ENCODE measurements at places on chromosomes 7 and 10.

DNA sequence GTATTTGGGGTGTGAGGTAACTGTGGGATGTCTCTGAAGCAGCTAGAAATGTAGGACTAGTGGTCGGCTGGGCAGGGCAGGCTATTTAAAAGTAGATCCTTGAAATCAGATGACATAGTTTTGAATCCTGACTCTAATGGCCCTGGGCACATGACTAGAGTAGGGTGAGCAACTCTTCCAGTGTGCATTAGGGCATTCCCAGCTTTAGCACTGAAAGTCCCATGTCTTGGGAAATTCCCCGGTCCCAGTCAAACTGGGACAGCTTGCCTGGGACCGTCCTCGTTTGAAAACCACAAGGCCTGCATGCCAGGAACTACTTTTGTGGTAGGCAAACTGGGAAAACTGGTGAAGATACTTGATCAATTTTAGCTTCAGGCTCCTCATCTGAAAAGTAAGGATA, 255.3 kb downstream of the PTEN start:
- no peak for DNase-seq

DNA sequence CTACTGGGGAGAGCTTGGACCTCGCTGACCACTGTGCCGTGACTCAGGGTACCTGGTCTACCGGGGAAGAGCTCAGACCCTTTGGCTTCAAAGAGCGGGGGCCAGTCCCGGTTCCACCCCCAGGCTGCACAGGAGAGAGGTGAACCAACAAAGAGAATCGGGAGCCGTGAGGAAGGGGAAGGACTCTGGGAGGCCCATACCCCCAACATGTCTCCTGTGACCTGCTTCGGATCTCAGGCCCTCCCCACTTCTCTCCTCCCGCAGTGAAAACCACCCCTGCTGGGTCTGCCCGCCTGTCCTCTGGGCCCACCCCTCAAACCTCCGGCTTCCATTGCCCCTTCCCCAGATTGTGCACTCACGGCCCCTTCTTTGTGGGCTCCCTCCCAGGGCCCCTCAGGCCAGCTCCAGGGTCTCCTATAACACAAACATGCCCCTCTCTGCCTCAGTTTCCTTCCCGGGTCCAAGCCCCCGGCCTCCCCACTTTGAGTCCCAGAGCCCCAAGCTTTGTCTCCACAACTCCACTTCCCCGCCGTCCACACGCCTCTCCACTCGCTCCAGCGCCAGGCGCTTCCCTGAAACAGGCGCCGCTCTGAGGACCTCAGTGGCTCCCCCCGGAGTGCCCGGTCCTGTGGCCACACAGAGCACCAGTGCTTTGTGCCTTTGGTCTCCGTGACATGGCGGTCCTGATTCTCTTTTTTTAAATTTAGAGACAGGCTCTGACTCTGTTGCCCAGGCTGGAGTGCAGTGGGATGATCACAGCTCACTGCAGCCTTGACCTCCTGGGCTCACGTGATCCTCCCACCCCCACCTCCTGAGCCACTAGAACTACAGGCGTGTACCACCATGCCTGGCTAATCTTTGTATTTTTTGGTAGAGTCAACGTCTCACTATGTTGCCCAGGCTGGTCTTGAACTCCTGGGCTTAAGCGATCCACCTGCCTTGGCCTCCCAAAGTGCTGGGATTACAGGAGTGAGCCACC, 7.5 kb upstream of the INTS1 start:
- no peak for DNase-seq

- no peak for DNase-seq
These were observed 59.0 kb upstream of the AGR3 start for GRCh38 chr7:16940776-16941175.

DNA sequence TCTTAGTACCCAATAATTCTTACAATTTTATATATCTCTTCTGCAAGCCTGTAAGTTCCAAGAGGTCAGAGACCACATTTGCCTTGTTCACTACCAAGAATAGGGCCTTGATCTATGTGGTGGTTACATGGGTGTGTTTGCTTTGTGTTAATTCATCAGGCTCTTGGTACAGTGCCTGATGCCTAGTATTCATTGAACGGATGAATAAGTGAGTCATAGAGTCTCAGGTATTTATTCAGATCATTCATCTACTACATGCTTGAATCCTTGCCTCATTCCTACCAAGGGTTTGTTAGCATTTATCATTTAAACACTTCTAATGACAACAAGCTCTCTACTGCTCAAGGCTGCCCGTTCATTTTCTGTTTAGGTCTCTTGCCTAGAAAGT, 11.3 kb upstream of the SGPL1 start:
- DNase-seq: peak; percentile 29

GRCh38 chr7:6256677-6257535, 15.5 kb downstream of the CYTH3 start:
- no peak for DNase-seq

DNA sequence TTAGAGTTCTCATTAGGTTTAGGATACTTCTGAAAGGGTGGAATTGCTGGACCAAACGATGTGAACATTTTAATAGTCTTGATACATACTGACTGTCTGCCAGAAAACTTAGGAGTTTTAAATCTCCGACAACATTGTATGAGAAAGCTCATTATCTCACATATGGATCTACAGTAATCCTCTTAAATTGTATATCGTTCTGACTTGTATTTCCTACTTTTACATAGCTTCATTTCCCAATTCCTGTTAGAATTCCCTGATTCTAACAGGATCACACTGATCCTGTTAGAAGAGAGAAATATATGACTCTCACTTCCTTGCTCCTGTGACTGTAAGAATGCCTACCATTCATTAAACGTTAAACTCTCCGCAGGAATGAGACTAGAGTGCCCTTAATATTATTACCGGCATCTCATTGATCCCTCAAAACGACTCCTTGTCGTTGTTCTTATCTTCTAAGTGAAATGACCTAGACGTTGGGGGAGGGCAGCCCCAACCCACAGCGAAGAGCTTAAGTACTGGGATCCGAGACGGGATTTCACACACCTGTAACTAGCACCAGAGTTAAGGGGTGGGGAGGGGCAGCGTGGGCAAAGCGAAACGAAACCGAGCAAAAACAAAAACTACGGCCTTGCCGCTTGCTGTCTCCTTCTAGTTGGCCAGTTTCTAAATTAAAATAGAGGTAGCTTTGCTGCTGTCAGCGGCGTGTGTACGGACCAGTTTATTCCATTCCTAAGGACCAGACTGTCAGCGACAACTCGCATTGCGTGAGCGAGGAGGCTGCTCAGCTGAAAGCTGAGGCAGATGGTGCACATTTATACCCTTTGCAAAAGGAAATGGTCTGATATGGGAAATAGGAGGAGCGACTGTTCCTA, 678 bp upstream of the TMEM106B start:
- DNase-seq: no peak

- DNase-seq: no peak
These were observed 1117.3 kb downstream of the SORCS3 start for GRCh38 chr10:105758209-105758998.

Data from A549 (cell line).